Pons (tissue), 1 donor: ENCODE measurements at places on chromosomes 6 and 20.

DNA sequence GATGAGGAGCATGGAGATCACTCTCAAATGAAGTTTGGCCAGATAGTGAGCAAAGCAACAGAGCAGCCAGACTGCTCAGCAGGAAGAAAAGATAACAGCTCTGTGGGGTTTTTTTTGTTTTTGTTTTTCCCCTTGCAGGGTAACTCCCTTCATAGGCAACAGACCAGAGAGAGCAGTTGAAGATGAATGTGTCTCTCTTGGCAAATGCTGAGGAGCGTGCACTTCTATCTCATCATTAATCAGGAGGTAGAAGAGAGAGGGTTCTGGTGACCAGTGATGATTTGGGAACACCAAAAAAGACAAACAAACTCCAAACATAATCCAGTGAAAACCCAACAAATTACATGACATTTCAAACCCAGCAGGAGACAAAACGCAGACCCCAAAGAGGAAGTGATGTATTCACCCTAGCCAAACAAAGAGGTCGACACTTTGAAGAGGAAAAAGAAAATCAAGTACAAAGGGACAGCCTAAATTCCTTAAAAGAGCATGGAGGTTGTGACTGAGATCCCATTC, 66.2 kb upstream of the RREB1 start:
- no peak for DNase-seq

- DNase-seq, result no peak
These were observed 11.4 kb downstream of the SYTL3 start for GRCh38 chr6:158661156-158661685.

- DNase-seq, result no peak
These were observed 19.0 kb downstream of the VAPB start for GRCh38 chr20:58407966-58408557.

DNA sequence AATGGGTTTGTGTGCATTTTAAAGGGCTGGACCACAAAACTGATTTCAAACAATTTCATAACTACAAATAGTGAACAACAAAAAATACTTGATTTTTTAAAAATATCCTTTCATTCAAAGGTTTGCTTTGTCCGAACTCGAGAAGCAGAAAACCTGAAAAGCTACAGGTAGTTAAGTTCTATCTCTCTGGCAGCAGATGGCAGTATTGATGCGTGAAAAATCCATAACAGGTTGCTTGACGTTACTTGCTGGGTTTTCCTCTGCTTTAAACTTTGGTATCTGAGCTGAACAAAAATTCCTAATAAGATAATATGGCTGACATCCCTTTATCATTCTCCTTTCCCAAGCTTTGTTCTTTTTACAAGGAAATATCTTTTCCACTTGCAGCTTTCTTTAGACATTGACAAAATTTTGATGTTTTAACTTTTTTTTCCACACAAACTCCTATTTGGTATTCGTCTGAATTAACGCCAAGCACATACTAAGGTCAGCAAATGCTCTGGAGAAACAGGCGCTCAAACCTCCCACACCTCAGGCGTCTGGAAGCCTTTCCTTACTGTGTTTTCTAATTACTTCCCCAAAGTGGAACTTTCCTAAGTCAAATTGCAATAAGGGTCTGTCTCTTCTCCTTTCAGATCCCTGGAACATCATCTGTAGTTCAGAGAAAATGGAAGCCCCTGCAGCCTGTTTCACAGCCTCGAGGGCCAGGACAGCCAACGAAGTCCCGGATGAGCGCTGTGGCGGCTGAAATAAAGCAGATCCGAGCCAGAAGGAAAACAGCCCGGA, 50.3 kb upstream of the GFRAL start:
- peak; percentile 56 for DNase-seq

GRCh38 chr20:6732001-6732447, 35.5 kb upstream of the BMP2 start:
- peak; percentile 53 for DNase-seq

GRCh38 chr6:135854799-135855198, 3.3 kb downstream of the PDE7B start:
- no peak for DNase-seq
